Bone marrow (tissue), 2 donors: ENCODE measurements at places on chromosomes 2 and 18.

GRCh38 chr2:25305775-25306174, 36.0 kb downstream of the DNMT3A start:
- no peak for DNase-seq

GRCh38 chr2:102424754-102425153, 1.8 kb downstream of the IL18RAP start:
- no peak for DNase-seq

DNA sequence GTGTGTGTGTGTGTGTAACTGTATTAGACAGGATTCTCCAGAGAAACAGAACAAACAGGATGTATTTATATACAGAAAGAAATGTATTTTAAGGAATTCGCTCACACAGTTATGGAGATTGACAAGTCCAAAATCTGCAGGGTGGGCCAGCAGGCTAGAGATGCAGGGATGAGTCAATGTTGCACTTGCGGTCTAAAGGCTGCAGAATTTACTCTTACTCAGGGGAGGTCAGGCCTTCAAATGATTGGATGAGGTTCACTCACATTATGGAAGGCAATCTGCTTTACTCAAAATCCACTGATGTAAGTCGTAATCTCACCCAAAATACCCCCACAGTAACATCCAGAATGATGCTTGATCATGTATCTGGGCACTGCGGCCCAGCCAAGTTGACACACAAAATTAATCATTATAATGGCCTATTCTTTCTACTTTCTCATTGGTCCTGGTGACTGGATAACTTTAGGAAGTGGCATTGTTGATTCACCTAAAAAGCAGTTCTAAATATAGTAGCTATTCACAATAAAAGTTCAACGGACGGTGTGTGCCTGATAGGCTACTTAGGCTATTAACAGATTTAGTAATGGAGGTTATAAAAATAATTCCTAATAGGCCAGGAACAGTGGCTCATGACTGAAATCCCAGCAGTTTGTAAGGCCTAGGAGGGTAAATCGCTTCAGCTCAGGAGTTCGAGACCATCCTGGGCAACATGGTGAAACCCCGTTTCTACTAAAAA, 40.6 kb upstream of the ACYP2 start:
- no peak for DNase-seq

DNA sequence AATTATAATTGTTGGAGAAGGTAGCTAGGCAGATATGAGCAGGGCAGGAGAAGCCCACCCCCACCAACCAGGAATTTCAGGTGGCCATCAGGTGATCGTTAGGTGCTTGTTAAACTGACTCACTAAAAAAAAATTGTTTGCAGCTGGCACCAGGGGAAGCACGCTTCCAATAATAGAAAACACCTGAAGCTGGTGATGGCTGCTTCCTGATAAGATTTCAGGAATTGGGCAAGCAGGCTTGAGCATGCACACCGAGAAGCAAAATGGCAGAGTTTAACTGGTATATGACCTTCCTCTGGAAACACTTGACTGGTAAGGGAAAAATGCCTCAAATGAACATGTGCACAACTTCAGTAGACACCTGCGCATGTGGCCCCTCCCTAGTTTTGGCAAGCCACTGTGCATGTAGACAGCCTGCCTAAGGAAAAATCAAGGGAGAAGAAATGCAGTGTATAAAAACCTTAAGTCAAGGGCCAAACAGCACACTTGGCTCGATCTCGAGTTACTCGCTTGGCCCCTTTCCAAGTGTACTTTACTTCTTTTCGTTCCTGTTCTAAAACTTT, 292.8 kb downstream of the CCDC85A start:
- no peak for DNase-seq

DNA sequence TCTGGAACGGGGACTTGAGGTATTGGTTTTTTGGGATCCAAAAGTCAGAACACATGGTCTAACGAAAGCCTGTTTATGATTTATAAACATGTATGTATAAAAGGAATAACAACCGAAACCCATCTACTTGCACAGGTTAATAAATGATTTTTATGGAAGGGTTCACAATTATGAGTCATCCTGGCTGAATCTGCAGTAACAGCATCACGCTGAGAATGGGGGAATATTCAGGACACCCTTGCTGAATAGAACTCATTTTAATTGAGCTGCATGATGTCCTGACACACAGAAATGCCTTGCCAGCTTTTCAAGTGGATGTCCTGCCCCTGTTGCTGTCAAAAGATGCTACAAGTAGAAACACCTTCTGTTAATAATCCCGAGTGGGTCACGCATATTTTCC, 54.7 kb upstream of the TGFA start:
- no peak for DNase-seq
